T-helper 2 cell (primary cell): ENCODE measurements at places on chromosomes 3 and 15.

DNA sequence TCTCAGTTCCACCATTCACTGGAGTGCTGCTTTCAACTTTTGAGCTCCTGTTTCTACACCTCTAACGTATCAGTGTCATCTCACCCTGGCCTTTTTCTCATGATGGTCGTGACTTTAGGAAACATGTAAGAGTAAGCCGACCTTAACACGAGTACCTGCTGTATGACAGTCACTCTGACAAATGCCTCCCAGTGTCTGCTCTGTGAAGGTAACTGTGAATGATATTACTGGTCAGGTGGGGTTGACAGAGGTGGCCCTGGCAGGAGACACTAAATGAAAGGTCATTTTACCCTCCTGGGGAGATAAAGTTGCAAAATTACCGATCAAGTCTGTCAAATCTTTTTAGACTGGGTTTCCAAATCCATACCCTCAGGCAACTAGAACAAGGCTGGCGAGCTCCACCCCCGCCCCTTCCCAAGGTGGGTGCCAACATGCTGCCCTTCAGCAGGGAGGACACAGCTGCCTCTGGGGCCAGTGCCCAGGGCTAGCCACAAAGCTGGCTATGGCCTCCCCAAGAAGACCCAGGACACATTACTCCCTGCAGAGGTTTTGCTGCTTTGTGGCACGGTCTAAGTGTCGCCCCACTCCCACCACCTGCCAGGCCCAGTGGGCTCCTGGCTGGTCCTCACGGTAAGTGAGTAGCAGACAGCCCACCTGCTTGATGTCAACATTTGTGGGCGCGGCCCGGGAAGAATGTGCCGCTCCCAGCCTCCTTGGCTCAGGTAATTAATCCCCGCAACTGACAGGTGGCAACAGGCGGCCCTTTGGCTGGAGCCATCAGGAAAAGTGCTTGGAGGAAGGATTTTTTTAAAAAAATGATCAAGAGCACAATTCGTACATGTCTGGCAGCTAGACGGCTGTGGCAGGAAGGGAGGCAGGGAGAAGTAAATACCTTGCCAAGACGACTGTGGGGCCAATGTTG is 211.8 kb downstream of the TP63 start:
- no peak for DNase-seq

GRCh38 chr3:39144095-39144747 is 9.2 kb downstream of the CSRNP1 start:
- DNase-seq, result no peak

GRCh38 chr3:66606868-66607267 is 106.0 kb upstream of the LRIG1 start:
- DNase-seq, result no peak

GRCh38 chr15:70094690-70095311 is 2.9 kb downstream of the TLE3 start:
- DNase-seq, result no peak

DNA sequence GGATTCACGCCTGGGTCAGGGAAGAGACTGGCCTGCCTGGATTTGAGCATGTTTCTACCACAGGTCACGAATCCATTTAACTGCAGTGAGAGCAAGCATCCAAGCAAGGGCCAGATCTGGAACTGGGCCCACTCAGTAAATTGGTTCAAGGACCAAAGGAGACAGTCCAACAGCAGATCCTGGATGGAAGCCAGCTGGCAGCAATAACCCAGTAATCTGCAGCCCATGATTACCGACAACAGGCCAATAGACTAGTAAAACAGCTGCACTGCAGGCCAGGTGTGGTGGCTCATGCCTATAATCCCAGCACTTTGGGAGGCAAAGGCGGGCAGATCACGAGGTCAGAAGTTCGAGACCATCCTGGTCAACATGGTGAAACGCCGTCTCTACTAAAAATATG is 11.8 kb downstream of the SAMD7 start:
- DNase-seq, result no peak

- no peak for DNase-seq
Measured at GRCh38 chr15:78059110-78059839, 18.2 kb downstream of the TBC1D2B start.

- no peak for DNase-seq
Measured at GRCh38 chr3:49745986-49746385, 22.2 kb upstream of the GMPPB start.

DNA sequence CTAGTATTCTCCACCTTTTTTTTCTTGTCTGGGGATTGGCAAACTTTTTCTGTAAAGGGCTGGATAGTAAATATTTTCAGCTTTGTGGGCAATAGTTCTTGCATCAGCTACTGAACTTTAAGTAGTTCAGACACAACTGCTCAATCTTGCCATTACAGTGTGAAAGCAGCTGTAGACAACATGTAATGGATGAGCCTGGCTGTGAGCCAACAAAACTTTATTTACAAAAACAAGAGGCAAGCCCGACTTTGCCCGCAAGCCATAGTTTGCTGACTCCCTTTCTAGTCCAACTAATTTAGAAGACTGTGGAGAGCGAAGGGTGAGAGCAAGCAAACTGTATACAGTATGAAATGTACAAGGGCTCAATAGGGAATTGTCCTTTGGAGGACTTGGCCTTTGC is 6.2 kb downstream of the FRMD4B start:
- DNase-seq, result no peak

- no peak for DNase-seq
Measured at GRCh38 chr3:185824051-185825005, 514 bp downstream of the IGF2BP2 start.

GRCh38 chr3:76998555-76998954 is 41.3 kb upstream of the ROBO2 start:
- DNase-seq, result no peak
